Brain microvascular endothelial cell (primary cell): ENCODE measurements at places on chromosomes 13 and 19.
A peak's percentile ranks its signal among the peaks of the same experiment; 100 is the strongest.

GRCh38 chr19:27718234-27718633, 1494.7 kb downstream of the UQCRFS1 start:
- no peak for DNase-seq

DNA sequence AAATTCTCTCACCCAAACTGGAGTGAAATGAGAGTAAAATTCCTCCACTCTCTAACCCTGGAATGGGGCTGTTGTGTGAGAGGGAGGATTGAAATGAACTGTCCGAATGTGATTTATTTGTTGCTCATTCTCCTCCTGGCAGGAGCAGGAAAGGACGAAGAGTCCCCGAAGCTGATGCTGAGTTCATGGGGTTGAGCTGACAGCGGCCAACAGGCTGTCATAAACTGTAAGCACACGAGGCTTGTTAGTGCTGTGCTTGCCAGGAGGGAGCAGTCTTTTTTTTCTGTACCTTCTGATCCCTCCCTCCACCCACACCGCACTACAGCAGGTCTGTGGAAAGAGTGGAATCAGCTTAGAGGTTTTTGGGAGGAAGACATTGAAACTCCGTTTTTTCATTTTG, 33.1 kb upstream of the ZNF331 start:
- DNase-seq = no peak

DNA sequence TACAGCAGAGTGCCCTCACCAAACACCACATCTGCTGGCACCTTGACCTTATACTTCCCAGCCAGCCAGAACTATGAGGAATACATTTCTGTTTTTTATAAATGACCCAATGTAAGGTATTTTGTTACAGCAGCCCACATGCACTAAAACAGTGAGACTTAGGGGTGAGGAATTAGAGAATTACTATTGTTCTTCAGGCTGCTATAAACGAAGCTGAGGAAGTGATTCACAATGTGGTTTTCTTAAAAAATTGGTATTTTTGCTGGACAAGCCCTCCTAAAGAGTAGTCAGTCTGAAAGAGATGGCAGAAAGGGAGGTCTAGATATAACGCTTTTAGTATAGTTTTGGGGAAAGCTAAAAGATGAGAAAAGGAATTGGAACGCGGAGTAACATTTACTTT, 101.0 kb downstream of the SLITRK6 start:
- DNase-seq = no peak

GRCh38 chr19:46603195-46603637, 2.1 kb downstream of the CALM3 start:
- DNase-seq = no peak

- no peak for DNase-seq
Measured at GRCh38 chr19:40928850-40929249, 46.8 kb upstream of the CYP2A7 start.

DNA sequence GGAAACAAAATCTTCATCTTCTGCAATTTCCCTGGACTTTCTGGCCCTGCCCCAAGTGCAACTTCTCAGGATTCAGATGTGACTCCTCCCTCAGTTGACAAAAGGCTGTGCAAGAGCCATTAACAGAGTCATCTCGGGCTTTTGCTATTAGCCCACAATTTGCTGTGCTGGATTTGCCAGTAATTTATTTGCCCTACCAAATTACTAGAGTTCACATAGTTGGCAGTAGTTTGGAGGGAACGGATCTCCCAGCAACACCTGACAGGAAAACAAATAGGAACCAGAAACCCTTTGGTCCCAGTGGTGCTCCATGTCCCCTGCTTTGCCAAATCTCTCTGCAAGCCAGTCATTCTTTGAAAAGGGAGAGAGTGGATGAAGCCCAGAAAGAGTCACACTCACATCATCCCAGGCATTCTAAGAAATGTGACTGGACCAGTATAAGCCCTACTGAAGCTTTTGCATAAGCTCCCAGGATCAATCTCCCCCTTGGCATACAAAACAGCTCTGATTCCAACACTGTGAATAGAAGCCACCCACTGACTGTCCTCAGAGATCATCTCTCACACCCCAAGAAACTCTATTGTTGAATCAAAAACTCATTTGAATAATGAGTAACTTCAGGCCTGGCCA, 350.1 kb upstream of the NBEA start:
- no peak for DNase-seq

DNA sequence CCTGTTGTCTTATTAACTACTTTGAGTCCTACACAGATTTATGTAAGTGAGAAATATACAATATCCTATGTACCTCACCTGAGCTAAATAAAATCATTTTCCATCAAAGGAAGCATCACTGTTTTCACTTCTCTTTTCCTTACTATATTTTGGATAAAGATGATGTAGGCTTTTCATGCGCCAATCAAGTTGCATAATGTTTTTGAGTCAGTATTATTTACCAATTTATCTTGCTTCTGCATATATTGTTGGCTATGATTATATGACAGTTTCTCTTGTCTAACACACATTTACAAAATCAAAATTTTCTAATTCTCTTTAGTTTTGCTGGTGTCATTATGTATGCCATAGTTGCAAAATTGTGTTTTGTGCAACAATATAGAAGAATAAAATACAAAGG, 67.9 kb upstream of the FRY start:
- DNase-seq = no peak

GRCh38 chr19:1026783-1027649, 608 bp downstream of the CNN2 start:
- DNase-seq = no peak

- DNase-seq = peak; percentile 56
Measured at GRCh38 chr19:13036366-13036976, 41.2 kb downstream of the NFIX start.

DNA sequence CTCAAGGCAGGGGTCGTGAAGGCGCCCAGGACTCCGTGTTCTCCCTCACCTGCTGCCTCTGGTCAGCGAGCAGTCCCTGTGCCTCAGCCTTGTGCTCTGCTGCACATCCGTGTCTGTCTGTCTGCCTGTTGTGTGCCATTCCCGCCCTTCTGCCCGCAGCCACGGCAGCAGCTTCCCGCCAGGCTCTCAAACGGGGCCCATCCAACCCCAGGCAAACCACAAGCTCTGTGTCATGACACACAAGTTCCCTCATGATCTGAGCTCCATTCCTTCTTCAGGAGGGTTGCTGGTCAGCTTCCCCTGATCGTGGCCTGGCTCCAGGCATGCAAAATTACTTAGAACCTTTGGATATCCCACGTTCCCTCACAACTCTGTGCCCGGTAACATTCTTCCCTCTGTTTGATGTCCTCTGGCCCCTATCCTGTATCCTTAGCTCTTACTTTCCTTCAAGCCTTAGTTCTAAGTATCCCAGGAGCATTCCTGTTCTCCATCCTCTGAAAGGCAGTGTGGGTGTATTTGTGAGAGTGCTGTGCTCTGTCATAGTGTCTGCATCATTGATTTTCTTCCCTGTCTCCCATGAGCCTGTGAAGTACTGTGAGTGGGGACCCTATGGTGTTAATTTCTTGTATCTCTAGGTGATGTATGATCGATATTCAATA, 3.2 kb downstream of the GPR183 start:
- DNase-seq = no peak

GRCh38 chr13:113441661-113442060, 11.6 kb downstream of the ADPRHL1 start:
- no peak for DNase-seq

DNA sequence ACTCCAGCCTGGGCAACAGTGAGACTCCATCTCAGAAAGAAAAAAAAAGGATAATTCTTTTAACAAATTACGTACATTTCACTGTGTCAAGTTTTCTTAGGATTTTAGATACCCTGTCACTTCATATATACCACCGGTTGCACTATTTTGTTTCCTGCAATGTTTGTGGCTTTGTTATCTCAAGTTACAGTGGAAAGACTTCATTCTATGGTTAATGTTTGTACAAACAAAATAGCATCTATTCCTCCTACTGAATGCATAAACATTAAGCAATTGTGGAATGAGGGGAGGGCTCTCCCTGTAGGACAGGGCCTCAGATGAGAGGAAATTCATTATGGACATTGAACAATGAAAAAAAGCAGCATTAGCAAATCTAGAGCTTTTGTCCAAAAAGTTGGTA, 120.1 kb downstream of the DNAJC3 start:
- no peak for DNase-seq

DNA sequence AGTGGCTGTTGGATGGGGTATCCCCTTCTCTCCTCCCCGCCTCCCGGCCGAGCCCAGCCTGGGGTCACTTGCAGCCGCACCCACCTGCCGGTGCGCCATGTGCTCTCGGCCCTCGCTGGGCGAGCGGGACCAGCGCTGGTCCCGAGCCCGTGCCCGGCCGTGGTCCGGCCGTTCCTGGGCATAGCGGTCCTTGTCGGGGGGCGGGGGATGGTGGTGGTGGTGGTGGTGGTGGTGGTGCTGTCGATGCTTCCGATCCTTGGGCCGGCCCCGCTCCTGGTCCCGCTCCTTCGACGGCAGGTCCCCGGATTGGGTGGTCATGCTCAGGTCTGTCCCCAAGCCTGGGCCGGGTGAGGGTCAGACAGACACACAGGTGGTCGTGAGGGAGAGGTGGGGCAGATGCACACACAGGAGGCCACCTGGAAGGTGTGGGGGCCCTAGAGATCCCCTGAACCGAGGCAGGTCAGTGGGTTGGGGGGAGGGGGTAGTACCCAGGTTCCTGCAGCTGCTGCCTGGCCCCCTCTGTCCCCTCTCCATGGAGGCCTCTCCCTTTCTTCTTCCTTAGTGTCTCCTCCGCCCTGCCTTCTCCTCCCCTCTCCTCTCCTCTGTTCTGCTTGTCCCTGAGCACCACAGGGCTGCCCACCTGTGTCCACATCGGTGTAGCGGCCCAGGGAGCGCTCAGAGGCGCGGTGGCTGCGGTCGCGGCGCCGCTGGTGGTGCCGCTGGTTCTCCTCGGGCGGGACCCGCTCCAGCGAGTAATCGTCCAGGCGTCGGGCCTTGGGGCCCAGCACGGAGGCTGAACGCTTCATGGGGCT, 58.7 kb downstream of the IER2 start:
- DNase-seq = no peak
